ENCODE measurements at places on chromosomes 2 and 18. TPM values are rescaled to one million over a fixed set of nuclear protein-coding genes. Genes with fewer than 3 reads are reported as not detected.

DNA sequence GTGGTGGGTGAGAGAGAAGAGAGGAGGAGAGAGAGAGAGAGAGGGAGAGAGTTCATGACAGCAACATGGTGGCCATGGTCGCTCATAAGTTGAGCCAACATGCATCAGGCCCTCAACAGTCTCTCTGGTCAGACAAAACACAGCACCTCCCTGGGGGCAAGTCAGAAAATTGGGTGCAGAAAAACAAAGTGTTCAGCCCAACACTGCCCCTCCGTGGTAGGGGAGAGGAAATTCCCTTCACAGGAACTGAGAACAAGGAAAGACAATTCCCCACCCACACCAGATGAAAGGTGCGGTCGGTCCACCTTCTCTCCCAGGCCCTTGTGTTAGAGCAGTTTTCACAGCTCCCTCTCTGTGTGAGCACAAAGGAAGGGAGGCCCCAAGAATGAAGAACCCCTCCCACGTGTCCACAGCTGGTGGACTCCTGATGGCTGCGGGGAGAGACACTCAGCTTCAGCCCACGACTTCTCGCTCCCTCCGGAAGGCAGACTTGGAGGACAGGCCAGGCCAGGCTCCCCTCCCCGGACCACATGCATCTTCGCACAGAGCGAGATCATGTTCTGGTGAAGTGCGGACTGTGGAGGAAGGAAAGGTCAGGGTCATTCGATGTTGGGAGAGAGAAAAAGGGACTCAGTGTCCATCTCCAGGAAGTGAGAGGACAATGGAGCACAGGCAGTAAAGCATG is 181.7 kb downstream of the ANAPC1 start:
- no peak for DNase-seq

DNA sequence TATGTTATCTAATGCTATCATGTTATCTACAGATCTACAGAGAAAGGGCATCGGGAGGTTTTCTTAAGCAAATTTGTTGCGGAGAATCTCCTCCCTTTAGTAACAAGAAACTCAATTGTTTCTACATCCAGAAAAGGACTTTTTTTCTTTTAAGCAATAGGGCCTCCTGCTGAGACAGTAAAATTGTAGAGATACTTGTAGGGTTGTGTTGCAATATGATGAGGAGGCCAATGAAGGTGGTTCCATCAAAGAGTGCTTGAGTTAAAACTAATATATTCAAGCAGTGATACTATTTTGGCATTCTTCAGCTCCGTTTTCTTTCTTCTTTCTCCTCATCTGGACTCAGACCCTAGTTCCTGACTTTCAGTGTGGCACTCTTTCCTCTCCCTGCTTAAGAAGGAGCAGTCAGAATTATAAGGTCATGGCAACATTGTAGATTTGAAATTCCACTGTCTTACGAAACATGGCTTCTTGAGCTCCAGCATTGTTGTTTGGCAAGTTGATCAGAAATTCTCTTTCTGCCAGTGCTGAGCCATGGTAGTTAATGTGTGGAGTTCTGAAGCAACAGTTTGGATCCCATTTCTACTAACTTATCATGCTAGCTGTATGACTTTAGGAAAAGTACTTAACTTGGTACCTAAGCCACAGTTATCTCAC is 202.0 kb upstream of the SLC14A2 start:
- no peak for DNase-seq

GRCh38 chr2:234676109-234676782 is 179.4 kb upstream of the ARL4C start:
- DNase-seq, result peak; percentile 66

GRCh38 chr2:46487667-46488335 is 8.4 kb downstream of the TMEM247 start:
- DNase-seq, result peak; percentile 93

TTR gene
- not detected for total RNA-seq

RUFY4 gene
- not detected for total RNA-seq

All from esophagus muscularis mucosa (tissue), 4 donors.